ENCODE measurements at places on chromosomes 5 and 9. TPM values are rescaled to one million over a fixed set of nuclear protein-coding genes. Genes with fewer than 3 reads are reported as not detected.

DNA sequence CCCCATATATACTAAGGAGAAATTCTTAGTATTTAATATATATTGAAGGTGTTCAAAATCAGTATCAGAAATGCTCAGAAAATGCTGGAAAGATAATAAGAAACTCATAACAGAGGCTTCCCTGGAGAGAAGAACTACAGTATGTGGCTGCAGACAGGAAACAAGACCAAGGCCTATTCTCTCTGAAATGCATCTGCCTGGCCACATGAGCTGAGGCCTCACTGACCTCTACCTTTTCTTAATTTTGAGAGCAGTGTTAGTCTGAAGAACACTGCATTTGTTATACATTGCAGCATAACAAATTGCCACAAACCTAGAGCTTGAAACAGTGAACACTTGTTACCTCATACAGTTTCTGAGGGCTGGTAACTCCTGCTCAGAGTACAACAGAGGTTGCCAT lies 133.4 kb upstream of the SPEF2 start:
- no peaks in the 10 kb centered on the region for H3K4me1 ChIP-seq
- no peak for DNase-seq
- no peaks in the 10 kb centered on the region for H3K36me3 ChIP-seq
- no peaks in the 10 kb centered on the region for H3K27me3 ChIP-seq

DNA sequence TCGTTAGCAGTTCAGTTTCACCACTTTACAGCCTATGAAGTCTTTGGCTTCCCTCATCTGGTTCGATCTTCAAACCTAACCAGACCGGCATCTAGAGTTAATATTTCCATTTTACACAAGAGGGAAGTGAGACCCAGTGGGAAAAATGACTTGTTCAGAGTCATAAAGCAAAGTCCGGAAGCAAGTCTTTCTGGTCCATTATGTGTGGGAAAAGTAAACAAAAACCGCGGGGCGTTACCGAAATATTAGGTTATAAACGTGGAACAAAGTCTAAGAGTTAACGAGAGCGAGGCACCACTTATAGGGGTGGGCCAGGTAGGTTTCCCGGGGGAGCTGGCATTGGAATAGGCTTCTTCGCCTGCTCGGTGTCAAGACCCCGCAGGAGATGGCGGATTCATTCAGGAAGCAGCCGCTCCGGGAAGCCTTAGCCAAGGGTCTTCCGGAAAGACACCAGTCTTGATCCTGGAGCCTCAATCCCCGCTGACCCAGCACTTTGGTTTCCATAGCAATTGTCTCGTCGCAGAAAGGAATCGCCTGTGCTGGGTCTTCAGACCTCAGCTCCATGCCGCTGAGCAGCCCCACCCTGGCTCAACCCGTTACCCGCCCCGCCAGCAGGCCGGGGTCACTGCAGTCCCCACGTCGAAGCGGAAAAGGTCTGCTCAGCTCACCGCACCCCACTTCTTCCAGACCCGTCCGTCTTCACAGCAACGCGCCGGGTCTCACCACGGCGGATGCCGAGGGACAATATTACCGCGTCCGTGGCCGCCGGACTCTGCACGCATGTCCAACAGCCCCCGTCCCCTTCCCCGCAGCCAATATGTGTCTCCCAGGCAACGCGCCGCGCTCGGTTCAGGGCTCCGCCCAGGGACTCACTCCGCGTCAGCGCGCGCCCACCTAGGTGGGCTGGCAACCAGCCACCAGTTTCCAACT lies at the start of gene C5orf52:
Gene C5orf52 (plus strand): TSS at position 872 of the 930 bp plus-strand sequence. CDS start 82 bp downstream, outside the sequence.
- H3K4me1 ChIP-seq: peaks cover 13% of the 10 kb centered on the region
- H3K36me3 ChIP-seq: no peaks in the 10 kb centered on the region
- H3K27ac ChIP-seq: no peak within 1 kb of the TSS
- peak within 1 kb of the TSS; percentile 41 for H3K4me3 ChIP-seq

DNA sequence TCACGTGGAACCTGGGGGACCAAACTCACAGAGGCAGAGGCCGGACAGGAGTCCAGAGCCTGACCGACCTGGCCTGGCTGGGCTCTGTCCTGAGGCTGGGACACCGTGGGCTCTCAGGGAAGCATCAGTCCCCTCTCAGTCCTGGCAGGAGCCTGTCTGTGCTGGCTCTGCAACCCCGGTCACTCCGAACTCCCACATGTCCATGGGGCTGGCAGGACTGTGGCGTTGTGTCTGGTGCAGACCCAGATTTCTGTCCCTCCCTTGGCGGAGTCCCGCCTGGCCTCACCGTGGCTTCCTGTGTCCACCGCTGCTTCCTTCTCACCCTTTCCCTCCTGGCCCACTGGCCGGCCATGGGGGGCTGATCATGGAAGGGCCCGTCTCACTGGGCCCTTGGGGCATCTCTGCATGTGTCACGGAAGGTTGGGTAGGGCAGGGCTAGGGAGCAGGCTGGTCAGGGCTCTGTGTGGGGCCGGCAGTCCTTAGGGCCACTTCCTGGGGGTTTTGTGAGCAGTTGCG lies 68.8 kb downstream of the RXRA start:
- no peaks in the 10 kb centered on the region for H3K36me3 ChIP-seq
- no peak overlapping the region for H3K27ac ChIP-seq
- no peaks in the 10 kb centered on the region for H3K27me3 ChIP-seq
- peaks cover 91% of the 10 kb centered on the region for H3K4me1 ChIP-seq
- H3K4me3 ChIP-seq: no peak overlapping the region

- H3K27me3 ChIP-seq: peaks cover 2% of the 10 kb centered on the region
- no peak overlapping the region for H3K4me3 ChIP-seq
- DNase-seq: no peak
- no peaks in the 10 kb centered on the region for H3K4me1 ChIP-seq
- H3K27ac ChIP-seq: no peak overlapping the region
Observed at GRCh38 chr5:169393907-169394306, 93.0 kb upstream of the SLIT3 start.

GRCh38 chr5:111197523-111197922 lies 26.7 kb upstream of the CAMK4 start:
- H3K4me3 ChIP-seq: no peak overlapping the region
- no peak for DNase-seq
- H3K27ac ChIP-seq: no peak overlapping the region
- no peaks in the 10 kb centered on the region for H3K36me3 ChIP-seq
- peaks cover 2% of the 10 kb centered on the region for H3K27me3 ChIP-seq

DNA sequence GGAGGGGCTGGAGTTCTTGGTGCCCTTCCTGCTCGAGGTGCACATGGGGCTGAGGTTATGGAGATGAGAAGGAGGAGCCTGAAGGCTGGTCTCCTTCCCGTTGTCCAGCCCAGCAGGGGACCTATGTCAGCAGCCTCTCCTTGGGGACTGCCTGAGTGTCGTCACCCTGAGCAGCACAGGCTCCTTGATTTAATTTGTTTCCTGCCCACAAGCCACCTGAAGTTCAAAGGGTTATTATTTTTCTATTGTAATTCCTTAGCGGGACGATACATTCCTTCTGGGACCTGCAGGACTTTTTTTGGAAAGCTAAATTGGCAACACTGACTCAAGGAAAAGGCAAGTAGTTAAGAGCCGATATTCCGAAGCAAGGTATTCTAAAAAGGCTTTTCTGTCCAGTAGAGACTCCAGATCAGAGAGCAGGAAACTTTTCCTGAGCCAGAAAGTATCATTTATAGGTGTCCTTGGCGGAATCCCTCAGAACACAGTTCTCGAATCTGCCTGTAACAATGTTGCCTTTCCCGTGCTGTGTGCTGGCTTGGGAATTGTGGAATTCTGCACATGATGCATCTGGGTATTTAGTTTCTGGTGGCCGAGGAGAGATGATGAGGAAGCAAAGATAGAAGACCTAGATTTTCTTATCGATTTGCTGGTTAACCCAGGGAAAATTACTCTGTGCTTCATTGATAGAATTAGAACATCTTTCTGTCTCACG lies 55.4 kb downstream of the ARHGAP26 start:
- peaks cover 46% of the 10 kb centered on the region for H3K4me1 ChIP-seq
- H3K27ac ChIP-seq: no peak overlapping the region
- no peak for DNase-seq
- H3K27me3 ChIP-seq: no peaks in the 10 kb centered on the region

- peaks cover 22% of the 10 kb centered on the region for H3K4me1 ChIP-seq
- no peaks in the 10 kb centered on the region for H3K36me3 ChIP-seq
- no peaks in the 10 kb centered on the region for H3K27me3 ChIP-seq
- peak overlapping the region; percentile 58 for H3K4me3 ChIP-seq
Observed at GRCh38 chr5:43017428-43017815, 22.7 kb downstream of the ANXA2R start.

The PTPN3 gene
- total RNA-seq: not detected

DNA sequence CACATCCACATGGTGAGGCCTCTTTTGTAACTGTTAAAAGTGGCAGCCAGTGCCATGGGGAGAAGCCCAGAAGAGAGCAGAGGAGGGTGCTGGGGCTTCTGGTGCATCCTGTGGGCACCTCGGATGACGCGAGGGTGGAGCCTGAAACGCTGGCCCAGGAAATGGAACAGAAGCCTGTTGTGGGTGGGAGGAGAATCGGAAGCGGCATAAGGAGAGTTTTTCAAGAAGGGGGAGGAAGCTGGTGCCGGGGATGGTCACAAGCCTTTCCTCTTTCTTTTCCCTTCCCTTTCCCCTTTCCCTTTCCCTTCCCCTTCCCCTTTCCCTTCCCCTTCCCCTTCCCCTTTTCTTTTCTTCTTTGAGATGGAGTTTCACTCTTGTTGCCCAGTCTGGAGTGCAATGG lies 12.9 kb downstream of the ANKRD33B start:
- H3K36me3 ChIP-seq: no peaks in the 10 kb centered on the region
- H3K4me1 ChIP-seq: peaks cover 8% of the 10 kb centered on the region
- DNase-seq: no peak

The CCNO gene
- not detected for total RNA-seq

The PKD2L2 gene
- not detected for total RNA-seq

The CCL27 gene
- total RNA-seq: not detected

GRCh38 chr5:132267166-132267739 lies 9.8 kb downstream of the PDLIM4 start:
- no peaks in the 10 kb centered on the region for H3K36me3 ChIP-seq
- no peak for DNase-seq
- peaks cover 3% of the 10 kb centered on the region for H3K4me1 ChIP-seq
- H3K4me3 ChIP-seq: no peak overlapping the region
- peaks cover 1% of the 10 kb centered on the region for H3K27me3 ChIP-seq

The FOXD1 gene
- total RNA-seq: 0.31 TPM

DNA sequence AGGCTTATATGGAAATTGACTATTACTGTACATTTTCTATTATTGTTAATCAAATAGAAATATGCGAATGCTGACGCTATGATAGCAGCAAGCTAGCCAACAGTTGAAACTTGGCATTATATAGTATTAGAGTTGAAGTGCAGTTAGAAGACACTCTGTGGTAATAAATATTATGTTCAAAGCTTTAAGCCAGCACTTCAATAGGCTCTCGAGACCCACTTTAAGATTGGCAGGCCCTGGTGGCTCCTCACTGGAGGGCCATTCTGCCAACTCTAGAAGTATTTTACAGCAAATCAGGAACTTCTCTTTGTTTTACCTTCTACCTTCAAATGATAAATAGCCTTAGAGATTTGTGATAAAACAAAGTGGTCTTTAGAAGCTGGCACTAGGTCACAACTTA lies 2029.0 kb upstream of the WWC1 start:
- DNase-seq: no peak
- no peaks in the 10 kb centered on the region for H3K27me3 ChIP-seq
- no peaks in the 10 kb centered on the region for H3K36me3 ChIP-seq
- H3K4me1 ChIP-seq: no peaks in the 10 kb centered on the region

DNA sequence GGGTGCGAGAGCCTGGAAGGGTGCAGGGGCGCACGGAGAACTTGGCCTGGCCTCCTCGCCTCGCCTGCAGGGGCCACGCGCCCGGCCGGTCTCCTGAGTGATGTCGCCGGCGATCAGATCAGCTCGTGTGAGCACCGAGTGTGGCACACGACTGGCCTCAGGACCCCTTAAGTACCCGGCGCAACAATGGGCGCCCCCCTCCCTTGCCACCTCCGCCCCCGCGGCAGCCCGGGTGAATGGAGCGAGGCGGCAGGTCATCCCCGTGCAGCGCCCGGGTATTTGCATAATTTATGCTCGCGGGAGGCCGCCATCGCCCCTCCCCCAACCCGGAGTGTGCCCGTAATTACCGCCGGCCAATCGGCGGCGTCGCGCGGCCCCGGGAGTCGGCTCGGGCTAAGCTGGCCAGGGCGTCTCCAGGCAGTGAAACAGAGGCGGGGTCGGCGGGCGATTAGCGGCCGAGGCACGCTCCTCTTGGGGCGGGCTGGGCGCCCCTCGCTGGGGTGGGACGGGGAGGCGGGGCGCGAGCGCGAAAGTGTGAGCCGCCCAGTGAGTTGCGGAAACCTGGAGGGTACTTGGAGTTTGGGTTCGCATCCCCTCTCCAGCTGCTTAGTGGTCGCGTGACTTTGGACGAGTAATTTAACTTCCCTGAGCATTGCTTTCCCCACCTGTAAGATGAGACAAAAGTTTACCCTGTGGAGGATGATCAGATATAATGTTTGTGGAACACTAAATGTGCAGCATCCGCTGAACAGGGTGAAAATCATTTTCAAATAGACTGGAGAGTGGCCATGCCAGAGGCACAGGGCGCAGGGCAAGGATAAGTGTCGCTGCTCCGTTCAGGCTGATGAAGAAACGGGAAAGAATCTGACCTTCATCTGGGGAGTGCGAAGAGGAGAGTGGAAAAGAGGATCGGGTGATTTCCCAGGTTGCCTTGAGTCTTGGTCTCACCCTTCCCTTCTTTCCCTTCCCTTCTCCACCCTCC lies at the start of gene NEUROG1:
Gene NEUROG1 (minus strand): TSS at position 145 of the 982 bp plus-strand sequence. CDS start 274 bp downstream, outside the sequence.
- no peak within 1 kb of the TSS for H3K27ac ChIP-seq
- H3K4me1 ChIP-seq: no peaks in the 10 kb centered on the region
- no peak within 1 kb of the TSS for H3K4me3 ChIP-seq
- DNase-seq: no peak

DNA sequence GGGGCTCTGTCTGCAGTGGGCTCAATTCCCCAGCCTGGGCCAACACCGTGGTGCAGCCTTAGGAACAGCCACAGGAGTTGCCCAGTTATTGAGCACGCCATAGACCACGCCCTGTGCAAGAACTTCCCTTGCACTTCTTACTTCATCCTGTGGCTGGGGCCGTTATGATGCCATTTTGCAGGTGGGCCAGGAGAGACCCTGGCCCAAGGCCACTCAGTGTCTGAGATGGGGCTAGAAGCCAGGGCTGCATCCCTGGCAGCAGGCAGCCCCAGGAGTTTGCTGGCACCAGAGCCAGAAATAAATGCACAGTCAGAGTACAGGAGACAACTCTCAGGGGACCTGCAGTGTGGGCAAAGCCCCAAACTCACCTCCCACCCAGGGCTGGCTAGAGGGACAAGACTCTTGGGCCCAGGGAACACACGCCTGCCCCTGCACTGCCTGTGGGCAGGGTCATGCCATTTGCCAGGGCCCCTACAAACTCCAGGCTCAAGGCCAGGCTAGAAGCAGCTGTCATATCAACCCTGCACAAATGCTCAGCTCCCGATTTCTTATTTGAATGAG lies 6.7 kb downstream of the CORO2A start:
- H3K36me3 ChIP-seq: no peaks in the 10 kb centered on the region
- H3K4me1 ChIP-seq: no peaks in the 10 kb centered on the region
- H3K27me3 ChIP-seq: no peaks in the 10 kb centered on the region
- no peak for DNase-seq

DNA sequence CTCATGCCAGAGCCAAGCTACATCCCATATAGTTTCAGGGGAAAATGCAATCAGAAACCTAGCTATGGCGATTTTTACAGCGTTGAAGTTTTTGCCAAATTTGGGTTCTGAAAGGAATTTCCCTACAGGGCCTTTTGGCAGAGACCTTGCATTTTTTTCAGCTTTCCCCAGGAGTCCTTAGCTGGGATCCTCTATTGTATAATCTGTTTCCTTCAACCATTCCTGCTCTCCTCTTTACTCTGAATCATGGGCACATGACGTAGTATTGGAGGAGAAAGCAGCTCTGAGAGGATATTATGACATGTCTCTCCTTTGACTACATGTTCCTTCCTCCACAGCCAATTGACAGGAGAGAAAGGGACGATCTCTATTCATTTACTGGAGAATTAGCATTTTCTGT lies 118.5 kb upstream of the ERCC6L2 start:
- DNase-seq: no peak
- H3K27me3 ChIP-seq: no peaks in the 10 kb centered on the region
- H3K27ac ChIP-seq: no peak overlapping the region
- no peaks in the 10 kb centered on the region for H3K36me3 ChIP-seq
